ENCODE measurements at places on chromosomes 4 and X. TPM values are rescaled to one million over a fixed set of nuclear protein-coding genes. Genes with fewer than 3 reads are reported as not detected.

The CYSLTR1 gene
- not detected for total RNA-seq

The LRCH2 gene
- total RNA-seq = 4.7 TPM

The LANCL3 gene
- total RNA-seq = 0.83 TPM

The DUX4 gene
- total RNA-seq = not detected

The APELA gene
- not detected for total RNA-seq

The UGT2B15 gene
- not detected for total RNA-seq

The NUDT9 gene
- 25.0 TPM for total RNA-seq

The IBSP gene
- not detected for total RNA-seq

The TADA2B gene
- 11.5 TPM for total RNA-seq

The SOX3 gene
- not detected for total RNA-seq

The RAP2C gene
- total RNA-seq = 23.4 TPM

The N4BP2 gene
- total RNA-seq = 6.9 TPM

The GYPA gene
- not detected for total RNA-seq

The HPGD gene
- not detected for total RNA-seq

The SHISA3 gene
- total RNA-seq = 12.0 TPM

The PAGE4 gene
- total RNA-seq = not detected

The MAGIX gene
- 0.48 TPM for total RNA-seq

The GYPE gene
- not detected for total RNA-seq

The RNF150 gene
- 0.33 TPM for total RNA-seq

The KDR gene
- total RNA-seq = 145 TPM

The SERTM2 gene
- not detected for total RNA-seq

The ZXDB gene
- total RNA-seq = 8.7 TPM

The PABPC1L2A gene
- not detected for total RNA-seq

The NRK gene
- 8.0 TPM for total RNA-seq

The STPG2 gene
- total RNA-seq = not detected

The CORIN gene
- 0.40 TPM for total RNA-seq

The MXRA5 gene
- not detected for total RNA-seq

The CCDC160 gene
- total RNA-seq = not detected

The NSD2 gene
- total RNA-seq = 171 TPM

The CT47B1 gene
- not detected for total RNA-seq

The UCHL1 gene
- 328 TPM for total RNA-seq

The RASL11B gene
- not detected for total RNA-seq

The NHS gene
- 1.1 TPM for total RNA-seq

The RAI2 gene
- 0.25 TPM for total RNA-seq

The IRS4 gene
- not detected for total RNA-seq

The ARMCX2 gene
- 75.2 TPM for total RNA-seq

The C4orf36 gene
- not detected for total RNA-seq

The PRR32 gene
- not detected for total RNA-seq

The FGFBP2 gene
- total RNA-seq = not detected

The SSX2 gene
- not detected for total RNA-seq

The GSX2 gene
- not detected for total RNA-seq

The FGF16 gene
- 3.1 TPM for total RNA-seq

The TLR6 gene
- total RNA-seq = 1.7 TPM

The ETDB gene
- not detected for total RNA-seq

The CASK gene
- total RNA-seq = 30.4 TPM

The WDR17 gene
- total RNA-seq = 0.42 TPM

The BEX5 gene
- not detected for total RNA-seq

The PITX2 gene
- 0.31 TPM for total RNA-seq

The INTU gene
- 4.3 TPM for total RNA-seq

The KLB gene
- not detected for total RNA-seq

The HTT gene
- 61.2 TPM for total RNA-seq

The ATP10D gene
- total RNA-seq = 34.1 TPM

The TLR2 gene
- 1.4 TPM for total RNA-seq

The SAGE1 gene
- not detected for total RNA-seq

The TSPAN7 gene
- total RNA-seq = 5.2 TPM

Data from endothelial cell of umbilical vein (primary cell).